Iris pigment epithelial cell (primary cell): ENCODE measurements at places on chromosomes 4 and X.

- DNase-seq, result peak; percentile 68
Measured at GRCh38 chr4:112348488-112349158, 51.5 kb downstream of the ALPK1 start.

DNA sequence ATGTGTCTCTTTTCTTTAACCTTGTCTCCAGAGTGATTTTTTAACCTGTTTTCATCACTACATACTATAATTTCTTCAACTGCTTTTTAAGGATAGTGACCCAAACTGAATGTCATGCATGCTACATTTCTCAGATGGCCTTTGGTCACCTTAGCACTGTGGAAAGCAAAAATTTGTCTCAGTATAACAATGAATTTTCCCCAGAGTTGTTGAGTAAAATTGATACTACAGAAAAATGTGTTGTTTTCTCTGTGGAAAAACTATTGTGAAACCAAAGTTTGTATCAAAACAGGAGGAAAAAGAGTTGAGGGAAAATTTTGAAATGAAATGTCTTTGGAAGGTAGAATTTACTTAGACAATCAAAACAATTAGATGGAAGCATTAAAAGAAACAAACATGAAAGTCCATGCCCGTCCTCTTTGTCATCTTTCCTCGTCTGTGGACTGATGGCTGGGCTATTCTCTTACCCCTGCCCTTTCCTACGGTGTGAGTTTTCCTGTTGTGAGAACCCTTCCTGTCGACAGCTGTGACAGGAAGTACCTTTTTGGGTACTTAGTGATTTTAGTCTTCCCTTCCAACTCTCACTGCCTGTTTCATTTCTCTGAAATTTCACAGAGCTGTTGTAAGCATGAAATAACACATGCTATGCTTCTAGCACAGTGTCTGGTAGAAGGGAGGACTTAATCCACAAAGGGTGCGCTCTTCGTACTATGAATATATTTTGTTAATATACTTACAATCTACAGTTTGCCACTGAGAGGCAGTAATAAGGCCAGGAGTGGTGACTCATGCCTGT is 50.8 kb downstream of the LRP2BP start:
- DNase-seq, result peak; percentile 16

GRCh38 chr4:69057620-69058409 is 38.5 kb upstream of the UGT2B7 start:
- DNase-seq, result peak; percentile 59

- peak; percentile 72 for DNase-seq
Measured at GRCh38 chrX:102720237-102721168, at the start of gene GPRASP3. Gene GPRASP3, plus strand, starts transcription at chrX:102720743. Its CDS starts 28,253 bp downstream, at chrX:102748996.

- peak; percentile 32 for DNase-seq
Measured at GRCh38 chr4:26858947-26859401, 1.7 kb upstream of the STIM2 start.

DNA sequence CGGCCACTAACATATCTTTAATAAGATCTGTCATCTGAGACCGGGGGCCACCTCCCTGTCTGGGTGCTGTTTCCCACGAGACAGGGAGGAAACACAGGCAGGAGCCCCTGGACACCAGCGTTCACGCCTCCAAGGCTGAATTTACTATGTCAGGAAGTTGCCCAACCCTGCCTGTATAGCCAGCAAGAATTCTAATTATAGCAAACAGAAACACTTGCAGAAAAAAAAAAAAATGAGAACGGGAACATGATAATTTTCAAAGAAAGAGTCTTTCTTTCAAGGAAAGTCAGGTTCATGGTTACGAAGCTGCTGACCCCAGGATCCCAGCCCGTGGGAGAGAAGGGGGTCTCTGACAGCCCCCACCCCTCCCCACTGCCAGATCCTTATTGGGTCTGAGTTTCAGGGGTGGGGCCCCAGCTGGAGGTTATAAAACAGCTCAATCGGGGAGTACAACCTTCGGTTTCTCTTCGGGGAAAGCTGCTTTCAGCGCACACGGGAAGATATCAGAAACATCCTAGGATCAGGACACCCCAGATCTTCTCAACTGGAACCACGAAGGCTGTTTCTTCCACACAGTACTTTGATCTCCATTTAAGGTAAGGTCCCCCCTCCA is at the start of gene IL3RA:
Gene IL3RA (plus strand): TSS at position 455 of the 613 bp plus-strand sequence. CDS start 4,981 bp downstream, outside the sequence.
- DNase-seq, result peak; percentile 55

- no peak for DNase-seq
Measured at GRCh38 chr4:143240939-143241679, 56.4 kb downstream of the USP38 start.

DNA sequence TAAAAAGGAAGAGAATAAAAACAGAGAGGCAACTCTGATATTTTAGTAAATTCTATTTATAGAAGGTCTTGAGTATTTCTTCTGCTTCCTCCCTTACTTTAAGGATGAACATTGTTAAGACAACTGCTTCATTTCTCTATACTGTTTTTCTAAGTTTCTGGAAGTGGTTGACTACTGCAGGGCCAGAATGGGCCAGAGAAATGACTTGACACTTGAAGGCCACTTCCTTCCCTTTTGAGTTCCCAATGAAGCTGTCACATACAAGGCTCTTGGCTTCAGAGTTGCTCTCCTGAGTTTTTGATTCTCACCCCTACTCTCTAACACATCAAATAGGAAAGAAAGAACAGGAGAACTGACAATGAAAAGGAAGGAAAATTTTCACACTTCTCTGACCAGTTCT is 37.6 kb downstream of the PKD2 start:
- DNase-seq, result no peak

GRCh38 chr4:15400226-15400625 is 27.6 kb upstream of the C1QTNF7 start:
- no peak for DNase-seq

DNA sequence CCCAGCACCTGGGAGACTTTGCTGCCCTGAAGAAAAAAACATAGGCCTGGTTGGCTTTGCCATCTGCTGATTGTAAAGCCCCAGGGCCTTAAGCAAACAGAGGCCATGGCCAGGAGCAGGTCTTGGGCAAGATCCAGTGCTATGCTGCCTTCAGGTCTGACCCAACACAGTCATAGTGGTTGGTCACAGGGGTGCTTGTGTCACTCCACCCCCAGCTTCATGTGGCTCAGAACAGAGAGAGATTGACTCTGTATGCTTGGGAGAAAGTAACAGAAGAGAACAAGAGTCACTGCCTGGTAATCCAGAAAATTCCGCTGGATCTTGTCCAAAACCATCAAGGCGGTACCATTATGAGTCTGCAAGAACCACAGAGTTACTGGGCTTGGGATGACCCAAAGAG is 24.4 kb upstream of the SMARCA5 start:
- peak; percentile 3 for DNase-seq

DNA sequence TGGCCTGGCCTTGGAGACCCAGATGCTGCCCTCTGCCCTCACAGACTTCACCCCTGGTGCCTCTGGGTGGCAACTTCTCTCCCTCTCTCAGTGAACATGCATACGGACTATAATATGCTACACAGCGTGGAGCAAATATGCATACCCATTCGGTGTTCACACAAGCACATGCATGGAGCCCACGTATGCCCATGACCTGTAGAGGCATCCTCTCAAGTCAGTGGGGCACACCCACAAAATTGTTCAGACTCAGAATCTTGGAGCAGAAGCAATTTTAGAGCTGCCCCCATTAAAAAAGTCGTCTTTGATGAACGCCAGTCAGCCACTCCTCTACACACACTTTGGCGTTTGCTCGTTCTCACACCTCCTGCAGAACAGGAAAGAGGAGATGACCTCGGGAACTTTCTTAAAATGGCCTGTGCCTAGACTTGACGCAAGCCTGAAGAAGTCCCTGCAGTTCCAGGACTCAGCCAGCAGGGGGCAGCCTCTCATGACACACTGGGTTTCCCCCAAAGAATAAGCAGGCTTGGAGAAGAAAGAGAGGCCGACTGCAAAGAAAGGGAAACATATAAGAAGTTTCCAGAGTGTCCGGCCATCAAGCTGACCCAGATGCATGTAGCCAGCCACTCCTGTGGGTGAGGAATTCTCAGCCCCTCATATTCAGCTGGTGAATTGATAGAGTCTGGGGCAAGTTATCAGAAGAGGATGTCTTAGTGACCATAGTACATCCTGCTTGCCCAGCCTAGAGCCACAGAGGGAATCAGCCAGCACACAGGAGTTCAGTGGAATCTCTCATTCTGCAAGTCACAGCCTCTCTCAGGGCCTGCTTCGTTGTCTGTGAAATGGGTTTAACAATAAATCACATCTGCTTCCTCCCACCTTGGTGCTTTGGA is 17.3 kb downstream of the APLN start:
- DNase-seq, result peak; percentile 49

DNA sequence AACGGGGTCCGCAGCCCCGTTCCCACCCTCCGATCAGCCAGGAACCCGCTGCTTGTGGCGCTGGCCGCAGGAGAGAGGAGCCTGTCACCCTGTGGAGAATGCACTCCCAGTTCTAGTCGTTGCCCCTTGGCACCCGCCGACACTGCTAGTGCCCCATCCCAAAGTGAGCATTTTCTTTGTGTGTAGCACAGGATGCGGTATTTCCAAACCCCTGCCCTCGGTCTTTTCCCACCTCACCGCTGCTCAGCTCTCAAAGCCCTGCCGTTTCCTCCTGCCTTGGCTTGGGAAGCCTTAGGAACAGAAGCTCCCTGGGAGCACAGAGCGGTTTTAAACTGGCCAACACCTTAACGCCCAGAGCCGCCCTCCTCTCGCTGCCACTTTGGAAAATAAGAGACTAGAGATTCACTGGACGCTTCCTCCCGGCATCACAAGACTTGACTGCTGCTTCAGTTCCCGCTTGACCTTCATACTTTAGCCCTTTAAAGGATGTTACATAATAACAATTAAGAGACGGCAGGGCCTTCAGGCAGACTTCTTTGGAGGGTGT is 772 bp downstream of the CYP4V2 start:
- DNase-seq, result peak; percentile 46

DNA sequence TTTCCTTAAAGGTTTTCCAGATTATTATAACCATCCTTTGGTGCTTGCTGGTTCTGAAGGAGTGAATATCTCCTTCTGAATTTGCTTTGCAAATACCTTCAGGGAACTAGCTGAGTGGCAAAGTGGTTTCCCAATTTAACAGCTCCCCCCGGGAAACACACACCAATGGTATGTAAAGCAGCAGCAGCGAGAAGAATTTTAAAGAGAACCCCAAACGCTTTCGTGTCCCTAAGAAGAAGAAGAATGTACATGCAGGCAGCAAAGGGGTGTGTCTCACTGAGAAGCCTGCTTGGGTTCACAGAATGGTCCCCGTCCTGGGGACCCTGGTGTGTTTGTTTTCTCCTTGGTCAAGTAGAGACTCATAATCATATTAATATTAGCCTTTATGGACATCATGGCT is 4.2 kb upstream of the AKAP17A start:
- DNase-seq, result no peak

DNA sequence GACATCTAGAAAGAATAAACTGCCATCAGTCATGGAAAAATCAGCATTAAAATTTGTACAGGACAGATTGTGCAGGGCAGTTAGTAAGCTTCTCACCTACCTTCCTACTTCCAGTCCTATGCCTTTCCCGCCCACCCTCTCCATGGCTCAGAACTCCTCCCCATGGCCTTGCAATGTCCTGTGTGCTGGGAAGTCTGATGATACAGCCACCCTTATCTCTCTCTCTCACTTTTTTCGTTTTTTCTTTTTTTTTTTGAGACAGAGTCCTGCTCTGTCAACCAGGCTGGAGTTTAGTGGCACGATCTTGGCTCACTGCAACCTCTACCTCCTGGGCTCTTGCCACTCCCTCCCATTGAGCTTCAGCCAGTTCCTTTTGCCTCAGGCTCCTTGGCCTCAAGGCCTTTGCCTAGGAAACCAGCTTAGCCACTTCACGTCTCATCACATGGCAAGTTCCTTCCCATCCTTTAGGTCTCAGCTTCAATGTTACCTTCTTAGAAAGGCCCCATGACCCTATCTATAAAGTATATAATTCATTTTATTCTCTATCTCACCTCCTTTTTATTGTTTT is 259.7 kb downstream of the NKX6-1 start:
- no peak for DNase-seq

DNA sequence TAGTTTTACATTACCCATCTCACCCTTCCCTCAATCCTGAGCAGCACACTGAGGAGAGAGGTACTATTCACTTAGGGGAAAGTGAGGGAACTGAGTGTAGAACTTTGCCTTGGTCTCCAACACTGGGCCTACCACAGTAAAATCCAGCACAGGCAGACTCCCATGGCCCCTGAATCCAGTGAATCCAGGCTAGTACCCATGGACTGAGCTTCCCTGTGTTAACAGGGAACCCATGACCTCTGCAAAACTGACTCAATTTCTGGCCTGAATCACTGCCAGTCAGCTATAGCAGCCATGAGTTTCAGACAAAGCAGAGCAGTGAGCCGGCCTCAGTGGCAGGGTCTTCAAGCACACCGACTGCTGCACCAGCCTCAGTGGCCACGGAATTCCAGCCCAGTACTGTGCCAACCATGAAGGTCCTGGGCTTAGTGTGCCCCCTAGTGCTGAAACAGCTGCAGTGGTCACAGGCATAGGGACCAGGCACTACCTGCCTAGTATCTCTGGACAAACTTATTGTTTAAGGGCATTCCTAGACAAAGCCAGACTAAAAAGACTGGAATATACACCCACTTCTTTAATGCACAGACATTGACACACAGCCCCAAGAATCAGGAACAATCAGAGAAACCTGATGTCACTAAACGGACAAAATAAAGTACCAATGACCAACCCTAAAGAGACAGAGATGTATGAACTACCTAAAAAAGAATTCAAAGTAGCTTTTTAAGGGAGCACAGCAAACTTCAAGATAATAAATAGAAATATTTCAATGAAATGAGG is 127.4 kb upstream of the RPL34 start:
- peak; percentile 19 for DNase-seq

- DNase-seq, result peak; percentile 63
Measured at GRCh38 chr4:8176547-8177399, 18.2 kb upstream of the ABLIM2 start.

- no peak for DNase-seq
Measured at GRCh38 chrX:136759968-136760367, 20.8 kb downstream of the ARHGEF6 start.

DNA sequence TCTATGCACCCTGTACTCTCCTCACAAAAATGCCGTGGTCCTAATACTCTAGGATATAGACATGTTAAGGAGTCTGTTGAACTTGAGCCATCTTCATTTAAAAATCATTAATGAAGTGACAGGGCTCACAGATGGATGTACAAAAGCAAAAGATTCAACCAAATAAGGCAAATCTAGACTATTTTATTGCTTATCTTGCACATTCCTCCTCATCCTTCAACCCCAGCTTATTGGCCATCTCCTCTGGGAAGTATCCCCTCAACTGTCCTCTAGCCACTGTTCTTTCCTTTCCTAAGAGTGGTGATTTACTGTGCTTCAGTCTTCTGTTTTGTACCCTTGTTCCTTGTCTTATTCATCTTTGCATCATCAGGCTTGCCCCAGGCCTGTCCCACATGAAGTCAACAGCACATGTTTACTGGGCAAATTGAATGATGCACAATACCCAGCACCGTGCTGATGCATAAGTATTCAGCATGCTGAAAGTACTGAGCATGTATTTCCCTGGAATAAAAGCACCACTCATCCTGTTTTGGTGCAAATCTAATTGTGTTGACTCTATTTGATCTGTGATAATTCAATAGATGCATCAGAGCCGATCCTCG is 287.3 kb upstream of the CLNK start:
- DNase-seq, result no peak

GRCh38 chr4:87270825-87271224 is 50.4 kb upstream of the KLHL8 start:
- DNase-seq, result no peak
